NCI-H2171 treated with DMSO at 0.1 percent for 48 hours (cell line): ENCODE measurements at places on chromosomes 2 and 18.

GRCh38 chr18:11064106-11064505 is 85.3 kb downstream of the PIEZO2 start:
- DNase-seq = no peak

DNA sequence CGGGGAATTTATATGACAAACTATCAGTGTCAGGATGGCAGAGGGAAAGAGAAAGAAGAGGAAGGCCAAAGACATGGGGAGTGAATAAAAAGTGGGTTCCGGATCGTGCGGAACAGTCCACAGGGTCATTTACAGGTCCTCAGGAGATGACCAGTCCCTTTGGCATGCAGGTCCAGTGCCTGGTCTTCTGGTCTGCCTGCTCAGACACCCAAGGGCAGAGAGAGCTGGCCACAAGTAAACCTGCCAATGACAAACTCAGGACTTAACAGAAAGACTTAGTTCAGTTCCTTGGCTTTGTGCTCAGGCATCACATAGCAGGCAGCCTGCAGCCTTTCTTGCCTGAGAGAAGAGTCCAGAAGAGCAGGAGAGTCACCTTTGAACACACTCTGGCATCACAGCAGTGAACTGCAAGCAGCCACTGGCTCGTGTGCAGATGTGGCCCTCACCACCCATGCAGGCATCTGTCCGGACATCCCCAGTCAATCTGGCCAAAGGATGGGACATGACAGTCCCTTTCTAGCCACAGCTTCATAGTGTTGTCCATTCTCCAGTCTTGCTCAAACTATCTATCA is 14.0 kb downstream of the TMEM127 start:
- no peak for DNase-seq

GRCh38 chr18:34867520-34867919 is 157.4 kb downstream of the DTNA start:
- DNase-seq = peak; percentile 62

DNA sequence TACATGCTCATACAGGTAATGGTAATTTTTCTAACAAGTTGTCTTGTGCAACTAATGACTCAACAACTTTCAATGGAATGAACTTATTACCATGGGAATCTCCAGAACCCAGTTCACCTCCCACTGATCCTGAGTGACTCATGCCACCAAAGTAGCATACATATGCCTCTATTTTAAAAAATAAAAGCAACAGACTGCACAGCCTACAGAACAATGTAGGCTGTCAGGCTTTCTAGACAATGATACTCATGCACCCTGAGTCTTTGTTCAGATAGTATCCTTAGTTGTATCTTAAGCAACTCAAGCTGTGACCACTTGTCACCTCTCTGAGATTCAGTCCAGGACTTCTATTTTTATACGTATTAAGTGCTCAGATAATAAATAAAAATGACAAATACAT is 531.0 kb upstream of the SETBP1 start:
- no peak for DNase-seq

DNA sequence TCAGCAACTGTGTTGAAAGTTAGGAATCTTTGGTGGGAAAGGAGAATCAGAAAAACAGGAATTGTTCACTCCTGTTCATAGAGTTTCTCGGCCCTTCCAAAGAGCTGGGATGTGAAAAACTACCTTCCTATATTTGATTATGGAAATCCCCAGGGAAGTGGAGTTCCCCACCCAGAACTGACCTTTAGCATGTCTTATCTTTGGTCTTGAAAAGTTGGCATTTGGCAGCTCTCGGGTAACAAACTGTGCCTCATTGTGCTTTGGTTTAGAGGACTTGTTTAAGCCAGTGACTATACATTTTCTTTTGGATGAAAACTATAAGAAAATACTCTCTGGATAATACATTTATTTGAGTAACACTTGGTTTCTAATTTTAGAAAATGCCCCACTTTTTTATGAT is 51.3 kb upstream of the CERS6 start:
- no peak for DNase-seq

DNA sequence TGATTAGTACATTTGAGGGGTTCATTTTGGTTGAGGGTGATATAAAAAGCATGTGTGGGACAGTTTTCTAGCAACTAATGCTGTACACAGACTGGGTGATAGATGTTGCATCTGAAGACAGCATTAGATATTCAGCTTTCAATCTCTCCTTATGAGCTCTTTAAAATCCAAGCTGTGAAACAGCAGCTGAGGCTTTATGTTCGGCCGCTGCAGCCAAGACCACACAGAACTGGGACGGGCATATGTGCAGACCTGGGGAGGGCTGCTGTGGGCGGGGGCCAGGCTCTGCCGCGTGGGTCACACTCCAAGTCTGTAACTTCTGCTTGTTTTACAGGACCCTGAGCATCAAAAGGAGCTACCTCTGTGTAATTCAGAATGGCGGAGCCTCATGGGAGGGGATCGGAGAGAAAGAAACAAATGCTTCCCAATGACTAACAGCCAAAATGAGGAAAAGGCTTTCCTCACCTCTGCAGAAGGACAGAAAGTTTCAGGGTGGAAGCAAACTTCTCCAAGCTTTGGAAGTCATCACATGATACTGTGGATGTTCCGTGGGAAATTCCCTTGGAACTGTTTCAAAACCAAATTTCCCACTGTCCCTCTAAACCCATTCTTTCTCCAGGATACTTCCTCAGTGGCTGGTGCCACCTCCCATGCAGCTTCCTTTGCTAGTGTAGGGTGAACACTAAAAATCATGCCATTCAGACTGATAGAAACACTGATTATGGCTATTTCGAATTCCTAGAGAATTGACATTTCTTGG is 711.9 kb upstream of the ID2 start:
- DNase-seq = no peak

GRCh38 chr2:228094377-228094921 is 87.0 kb downstream of the SPHKAP start:
- DNase-seq = no peak

DNA sequence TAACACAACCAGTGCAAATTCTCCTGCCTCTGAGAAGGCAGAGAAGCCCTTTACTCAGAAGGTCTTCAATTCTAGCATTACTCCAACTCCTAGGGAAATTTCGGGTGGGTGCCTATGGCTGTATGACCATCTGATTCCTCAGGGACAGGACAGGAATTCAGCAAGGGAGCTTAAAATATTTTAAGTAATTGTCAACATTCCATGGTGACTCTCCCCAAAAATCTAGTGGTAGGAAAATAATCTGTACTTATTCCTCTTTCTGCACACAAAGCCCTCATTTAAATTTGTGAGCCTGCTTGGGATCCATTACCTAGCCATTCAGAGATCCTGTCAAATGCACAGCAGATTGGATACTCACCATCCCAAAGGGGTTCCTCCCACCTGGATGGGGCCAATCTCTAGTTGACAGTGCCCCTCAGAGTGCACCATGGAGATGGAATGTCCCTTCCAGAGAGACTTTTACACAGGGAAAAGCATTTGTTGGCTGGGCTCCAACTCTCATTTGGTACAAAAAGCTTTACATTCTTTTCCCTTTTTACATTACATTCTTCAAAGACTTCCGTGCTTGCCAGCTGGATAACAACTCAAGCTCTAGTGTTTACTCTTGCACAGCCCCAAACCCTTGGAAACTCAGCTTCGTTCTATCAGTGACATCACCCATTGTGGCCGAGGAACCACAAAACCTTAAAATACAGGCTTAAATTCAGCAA is 3.1 kb upstream of the TMEM150A start:
- DNase-seq = no peak

DNA sequence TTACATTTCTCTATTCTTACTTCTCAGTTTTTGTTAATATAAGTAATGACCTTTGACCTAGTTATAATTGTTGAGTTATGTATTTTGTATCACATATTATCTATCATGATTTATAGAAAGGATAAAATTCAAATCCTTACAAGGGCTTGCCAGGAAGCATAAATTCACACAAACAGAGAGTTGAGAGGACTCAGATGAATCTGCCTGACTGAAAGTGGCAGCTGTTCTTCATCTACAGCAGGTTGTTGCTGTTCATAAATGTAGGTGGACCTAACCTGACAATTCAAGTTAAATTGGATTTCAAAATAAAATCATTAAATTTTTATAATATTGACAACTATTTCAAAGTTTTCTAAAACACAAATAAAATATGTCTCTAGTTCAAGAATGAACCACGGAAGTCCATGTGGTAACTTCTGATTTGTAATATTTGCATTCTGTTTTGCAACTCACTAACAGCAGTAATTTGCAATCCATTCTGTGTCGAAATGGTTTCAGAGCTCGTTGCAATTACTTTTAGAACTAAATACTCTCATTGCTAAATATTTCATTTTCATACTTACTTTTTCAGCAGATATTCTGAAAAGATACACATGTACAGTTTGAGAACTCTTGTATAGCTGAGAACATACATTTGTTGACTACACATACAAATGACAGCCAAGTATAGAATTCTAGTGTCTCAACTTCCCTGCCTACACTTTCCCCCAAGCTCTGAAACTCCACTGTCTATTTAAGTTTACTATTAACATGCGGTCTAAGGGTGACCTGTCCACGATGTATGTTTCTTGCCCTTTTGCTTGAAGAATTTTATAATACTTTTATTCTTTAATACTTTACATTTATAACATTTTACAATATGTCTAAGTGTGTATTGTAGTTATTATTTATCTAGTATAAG is 25.7 kb downstream of the SCN7A start:
- no peak for DNase-seq

- no peak for DNase-seq
Observed at GRCh38 chr2:208827549-208828221, 421.1 kb downstream of the PTH2R start.

DNA sequence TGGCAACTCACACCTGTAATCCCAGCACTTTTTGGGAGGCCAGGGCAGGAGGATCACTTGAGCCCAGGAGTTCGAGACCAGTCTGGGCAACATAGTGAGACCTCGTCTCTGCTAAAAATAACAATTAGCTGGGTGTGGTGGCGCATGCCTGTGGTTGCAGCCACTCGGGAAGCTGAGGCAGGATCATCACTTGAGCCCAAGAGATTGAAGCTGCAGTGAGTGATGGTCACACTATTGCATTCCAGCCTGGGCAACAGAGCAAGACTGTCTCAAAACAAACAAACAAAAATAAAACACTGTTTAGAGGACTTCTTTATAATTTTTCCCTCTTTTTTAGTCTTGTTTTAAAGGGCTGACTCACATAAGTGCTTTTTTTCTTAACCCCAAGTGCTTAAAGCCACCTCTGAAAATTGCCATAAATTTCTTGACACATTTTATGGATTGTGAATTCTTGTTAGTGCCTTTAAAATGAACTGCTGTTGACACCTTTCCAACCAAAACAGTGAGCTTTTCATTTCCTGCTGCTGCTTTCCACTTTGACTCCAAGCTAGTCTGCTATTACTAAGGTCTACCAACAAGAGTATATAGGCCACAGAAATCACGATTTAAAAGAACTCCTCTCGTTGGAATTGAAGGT is 41.7 kb downstream of the CYP20A1 start:
- DNase-seq = no peak

- no peak for DNase-seq
Observed at GRCh38 chr2:62296832-62297623, 101.1 kb downstream of the B3GNT2 start.

DNA sequence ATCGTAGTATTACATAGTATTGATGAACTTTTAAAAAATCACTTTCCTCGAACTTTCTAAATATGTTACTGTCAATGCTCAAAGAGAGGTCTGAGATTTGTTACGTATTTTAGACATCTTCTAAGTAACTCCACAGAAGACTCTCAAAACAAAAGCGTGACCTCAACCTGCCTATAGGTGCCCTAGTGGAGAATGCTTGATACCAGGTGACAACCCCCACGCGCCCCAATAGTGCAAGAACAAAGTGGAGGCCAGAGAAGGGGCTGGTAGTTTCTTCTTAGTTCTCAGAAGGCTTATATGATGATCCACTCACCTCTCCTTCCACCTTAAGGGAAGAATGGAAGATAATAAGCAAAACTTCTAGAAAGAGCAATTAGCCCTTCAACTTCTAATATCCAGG is 102.6 kb downstream of the ANKRD44 start:
- DNase-seq = no peak

DNA sequence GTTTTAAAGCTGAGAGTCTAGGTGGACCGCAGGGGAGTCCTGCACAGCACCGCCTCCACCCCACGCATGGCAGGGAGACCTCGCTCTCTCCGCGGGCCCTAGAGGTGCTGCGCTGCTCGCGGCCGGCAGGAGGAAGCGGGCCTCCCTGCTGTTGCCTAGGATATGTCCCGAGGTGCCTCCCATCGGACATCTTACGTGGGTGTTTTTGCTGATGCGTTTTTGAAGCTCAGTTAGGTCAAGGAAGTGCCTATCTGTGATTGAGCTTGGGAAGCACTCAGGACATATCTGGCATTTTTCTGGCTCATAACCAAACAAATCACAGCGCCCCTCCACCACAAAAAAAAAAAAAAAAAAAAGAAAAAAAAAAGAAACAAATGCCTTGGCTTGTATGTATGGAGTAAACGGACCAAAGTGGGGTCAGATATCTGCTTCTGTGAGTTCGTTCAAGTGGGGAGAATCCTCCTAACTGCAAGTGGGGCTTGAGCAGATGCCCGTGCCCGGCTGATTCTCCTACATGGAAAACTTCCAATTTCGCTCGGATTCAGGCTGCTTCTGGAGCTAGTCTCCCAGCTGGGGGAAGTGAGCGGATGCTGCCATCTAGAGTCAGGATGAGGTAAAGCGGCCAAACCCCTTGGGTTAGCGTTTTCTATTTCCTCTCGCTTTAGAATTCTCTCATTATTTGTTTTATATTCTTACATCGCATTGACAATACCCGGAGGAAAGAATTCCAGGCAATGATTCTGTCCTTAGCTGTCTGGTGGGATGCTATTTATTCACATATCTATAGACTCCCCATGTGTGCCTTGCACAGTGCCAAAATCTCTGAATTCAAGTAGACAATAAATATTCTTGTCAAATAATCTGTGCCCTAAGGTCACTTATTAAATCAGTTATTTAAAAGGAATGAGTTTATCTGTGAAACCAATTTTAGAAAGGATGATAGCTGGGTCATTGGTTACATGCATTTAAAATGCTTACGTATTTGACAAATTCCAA is 95.3 kb downstream of the CD8B2 start:
- DNase-seq = peak; percentile 91
